ENCODE measurements at places on chromosomes 7 and 10.

- no peak for DNase-seq
These were observed 23.9 kb downstream of the UPF2 start for GRCh38 chr10:12018438-12019282.

DNA sequence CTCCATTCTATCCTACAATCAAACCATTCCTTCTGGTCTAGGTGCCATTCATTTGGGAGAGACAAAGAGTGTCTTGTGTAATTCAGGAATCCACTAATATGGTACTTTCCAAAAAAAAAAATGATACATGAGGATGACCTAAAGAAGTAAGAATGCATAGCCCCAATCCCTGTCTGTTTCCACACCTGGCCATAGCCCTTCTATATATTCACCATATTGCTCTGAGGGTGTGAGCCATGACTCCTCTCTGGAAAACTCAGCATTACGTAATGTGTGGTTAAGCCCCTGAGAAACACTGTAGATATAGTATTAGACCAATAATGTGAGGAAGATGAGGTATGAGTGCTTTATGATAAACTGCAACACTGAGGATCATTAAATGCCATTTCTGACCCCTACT lies 592.7 kb downstream of the INHBA start:
- no peak for DNase-seq

- no peak for DNase-seq
These were observed 17.9 kb upstream of the SEC61A2 start for GRCh38 chr10:12111528-12111927.

DNA sequence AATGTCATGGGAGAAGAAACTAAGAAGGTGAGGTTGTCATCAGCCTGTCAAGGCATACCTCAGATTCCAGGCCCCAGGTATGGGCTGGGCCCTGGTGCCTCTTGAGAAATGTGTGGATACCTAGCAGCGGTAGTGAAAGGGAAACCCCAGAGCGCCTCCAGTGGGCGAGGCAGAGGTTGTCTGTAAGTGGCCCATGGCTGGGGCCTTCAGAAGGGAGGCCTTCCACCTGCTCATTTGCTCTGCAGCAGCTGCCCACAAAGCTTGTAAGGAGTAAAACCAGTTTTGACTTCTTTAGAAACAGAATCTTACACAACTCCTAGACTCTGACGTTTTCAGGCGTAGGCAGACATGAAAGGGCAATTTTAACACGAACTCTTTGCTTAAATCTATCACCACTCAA lies 509.9 kb downstream of the PARD3 start:
- DNase-seq: no peak

- DNase-seq: no peak
These were observed 112.5 kb upstream of the RHEB start for GRCh38 chr7:151631953-151632749.

GRCh38 chr7:75884476-75884875 lies 5.6 kb downstream of the RHBDD2 start:
- no peak for DNase-seq

DNA sequence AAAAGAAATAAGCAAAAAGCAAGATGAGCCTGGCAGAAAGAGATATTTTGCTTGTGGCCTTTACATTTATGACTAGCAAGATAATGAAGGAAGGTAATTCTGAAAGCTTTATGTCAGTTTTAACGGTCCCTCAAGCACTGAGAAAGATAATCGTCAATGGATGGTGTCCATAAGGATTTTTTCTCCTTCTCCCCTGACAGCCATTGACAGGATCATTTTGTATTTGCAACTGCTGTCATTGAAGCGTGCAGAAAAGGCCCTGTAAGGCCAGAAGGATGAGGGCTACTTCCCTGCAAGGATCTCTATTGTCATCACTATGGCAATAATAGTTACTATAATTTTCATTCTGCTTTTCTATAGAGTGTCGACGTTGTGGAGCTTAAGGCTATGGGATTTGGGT lies 994 bp upstream of the LRGUK start:
- no peak for DNase-seq

DNA sequence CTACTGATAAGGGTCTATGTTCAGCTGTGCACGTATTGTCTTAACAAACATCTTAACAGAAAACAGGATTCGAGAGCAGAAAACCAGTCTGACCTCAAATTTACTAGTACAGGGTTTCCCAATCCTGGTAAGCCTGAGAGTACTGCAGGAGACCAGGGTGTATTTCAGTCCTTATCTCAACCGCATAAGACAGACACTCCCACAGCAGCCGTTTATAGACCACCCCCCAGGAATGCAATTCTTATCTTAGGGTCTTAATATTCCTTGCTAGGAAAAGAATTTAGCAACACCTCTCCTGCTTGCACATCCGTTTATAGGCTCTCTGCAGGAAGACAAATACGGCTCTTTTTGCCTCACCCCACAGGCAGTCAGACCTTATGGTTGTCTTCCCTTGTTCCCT lies 277.3 kb downstream of the SDK1 start:
- no peak for DNase-seq

DNA sequence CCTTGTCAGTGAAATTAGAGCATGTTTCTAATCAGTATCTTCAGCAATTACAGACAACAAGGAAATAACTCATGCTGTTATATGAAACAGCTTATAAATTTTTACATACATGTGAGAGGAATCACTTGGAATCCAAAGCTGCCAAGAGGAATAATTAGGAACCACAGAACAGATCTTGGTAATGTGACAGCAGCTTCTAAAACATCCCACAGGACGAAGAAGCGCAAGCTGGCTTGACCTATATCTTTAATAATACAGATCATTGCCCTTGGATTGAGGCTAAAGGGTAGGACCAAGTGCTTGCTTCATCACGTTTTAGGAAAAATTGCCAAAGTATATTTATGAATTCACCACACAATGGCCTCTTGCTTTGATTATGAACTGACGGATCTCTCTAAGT lies 869.8 kb downstream of the LRMDA start:
- DNase-seq: no peak
